Dermis blood vessel endothelial cell (primary cell): ENCODE measurements at places on chromosomes 6 and 20.

- no peak for DNase-seq
These were observed 23.5 kb upstream of the NUP153 start for GRCh38 chr6:17730078-17730704.

DNA sequence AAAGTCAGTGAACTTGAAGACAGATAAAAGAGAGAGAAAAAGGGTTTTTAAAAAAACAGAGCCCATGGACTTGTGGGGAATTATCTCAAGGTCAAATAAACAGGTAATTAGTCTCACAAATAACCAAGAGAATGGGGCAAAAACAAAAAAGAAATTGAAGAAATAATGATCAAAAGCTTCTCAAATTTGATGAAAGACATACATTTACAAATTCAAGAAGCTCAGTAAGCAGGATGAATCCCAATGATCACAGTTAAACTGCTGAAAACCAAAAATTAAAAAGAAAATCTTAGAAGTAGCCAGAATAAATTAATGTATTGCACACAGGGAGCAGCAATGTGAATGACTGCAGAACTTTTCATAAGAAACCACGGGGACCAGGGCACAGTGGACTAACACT is 112.5 kb upstream of the EMILIN3 start:
- DNase-seq = no peak

- DNase-seq = no peak
These were observed 16.6 kb downstream of the SMOC2 start for GRCh38 chr6:168457653-168457934.

- no peak for DNase-seq
These were observed 7.9 kb downstream of the AGPAT4 start for GRCh38 chr6:161265975-161266374.

GRCh38 chr6:110628330-110628729 is 151.9 kb upstream of the SLC22A16 start:
- DNase-seq = no peak

DNA sequence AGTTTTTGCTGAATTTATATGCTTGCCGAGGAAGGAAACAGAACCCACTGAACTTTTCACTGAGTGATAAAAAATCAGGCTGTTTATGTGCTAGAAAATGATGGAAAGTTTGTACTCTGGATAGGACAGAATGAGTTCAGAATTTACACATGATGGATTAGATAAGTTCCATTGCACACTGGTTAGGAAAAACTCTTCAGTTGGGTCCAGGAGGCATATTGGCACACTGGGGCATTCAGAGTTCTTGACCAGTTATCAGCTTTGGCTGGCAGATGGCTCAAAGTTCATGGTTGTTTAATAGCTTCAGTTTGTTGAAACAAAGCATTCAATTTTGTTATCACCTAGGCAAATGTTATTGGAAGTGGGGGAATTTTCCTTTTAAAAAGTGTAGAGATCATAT is 613.3 kb upstream of the SYNCRIP start:
- DNase-seq = no peak

GRCh38 chr20:38926934-38927616 is 858 bp downstream of the FAM83D start:
- no peak for DNase-seq

DNA sequence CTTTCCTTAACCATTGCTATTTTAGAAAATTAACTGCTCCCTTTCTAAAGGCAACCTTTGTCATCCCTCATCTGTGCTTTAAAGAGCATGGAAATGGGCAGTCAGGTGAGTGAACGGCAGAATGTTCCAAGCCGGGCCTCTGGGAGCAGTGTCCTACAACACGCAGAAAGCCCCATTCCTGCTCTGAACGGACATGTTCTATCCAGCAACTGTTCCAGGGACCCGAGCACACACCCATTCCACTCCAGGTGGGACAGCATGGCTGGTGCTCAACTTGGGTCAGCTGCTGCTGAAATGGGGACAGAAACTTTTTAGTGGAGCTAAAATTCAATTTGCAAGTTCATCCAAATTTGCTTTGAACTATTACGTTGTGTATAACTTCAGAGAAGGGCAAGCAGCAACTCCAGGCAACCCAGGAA is 26.7 kb downstream of the DIDO1 start:
- DNase-seq = no peak

- DNase-seq = peak; percentile 42
These were observed 35.9 kb upstream of the PIM1 start for GRCh38 chr6:37134036-37134395.

- DNase-seq = peak; percentile 54
These were observed 3.1 kb downstream of the JAG1 start for GRCh38 chr20:10670501-10671220.

DNA sequence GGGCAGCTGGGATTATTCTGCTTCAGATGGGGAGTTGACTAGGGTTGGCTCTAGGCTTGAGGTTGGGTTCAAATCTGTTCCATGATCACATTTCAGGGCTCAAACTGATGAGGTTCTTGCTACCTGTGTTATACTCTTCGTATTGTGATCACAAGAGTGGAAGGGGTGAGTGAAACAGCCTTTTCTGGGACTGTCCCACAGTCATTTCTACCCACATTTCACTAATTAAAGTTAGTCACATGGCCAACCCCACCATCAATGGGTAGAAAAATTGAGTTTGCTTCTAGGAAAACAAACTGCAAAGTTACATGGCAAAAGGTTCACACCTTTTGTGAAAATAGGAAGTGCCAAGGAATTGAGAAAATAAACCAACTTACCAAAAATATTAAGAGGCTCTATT is 33.5 kb upstream of the BMP2 start:
- no peak for DNase-seq

DNA sequence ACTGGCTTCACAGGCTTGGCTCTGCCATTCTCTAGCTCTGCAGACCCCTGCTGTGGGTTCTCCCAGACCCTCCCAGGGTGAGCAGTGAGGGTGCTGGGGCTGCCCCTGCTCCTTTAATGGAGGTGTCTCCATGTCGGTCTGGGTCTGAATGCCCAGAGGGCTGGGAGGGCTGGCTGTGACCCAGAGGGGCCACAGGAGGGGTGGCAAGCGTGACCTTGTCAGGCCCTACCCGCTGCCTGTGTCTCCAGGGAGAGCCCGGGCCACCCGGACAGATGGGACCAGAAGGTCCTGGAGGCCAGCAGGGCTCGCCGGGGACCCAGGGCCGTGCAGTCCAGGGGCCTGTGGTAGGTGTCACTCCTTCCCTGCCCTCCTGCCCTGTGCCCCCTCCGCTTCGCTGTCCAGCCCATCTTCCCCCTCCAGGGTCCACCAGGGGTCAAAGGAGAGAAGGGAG is 32.1 kb downstream of the COL20A1 start:
- DNase-seq = no peak

DNA sequence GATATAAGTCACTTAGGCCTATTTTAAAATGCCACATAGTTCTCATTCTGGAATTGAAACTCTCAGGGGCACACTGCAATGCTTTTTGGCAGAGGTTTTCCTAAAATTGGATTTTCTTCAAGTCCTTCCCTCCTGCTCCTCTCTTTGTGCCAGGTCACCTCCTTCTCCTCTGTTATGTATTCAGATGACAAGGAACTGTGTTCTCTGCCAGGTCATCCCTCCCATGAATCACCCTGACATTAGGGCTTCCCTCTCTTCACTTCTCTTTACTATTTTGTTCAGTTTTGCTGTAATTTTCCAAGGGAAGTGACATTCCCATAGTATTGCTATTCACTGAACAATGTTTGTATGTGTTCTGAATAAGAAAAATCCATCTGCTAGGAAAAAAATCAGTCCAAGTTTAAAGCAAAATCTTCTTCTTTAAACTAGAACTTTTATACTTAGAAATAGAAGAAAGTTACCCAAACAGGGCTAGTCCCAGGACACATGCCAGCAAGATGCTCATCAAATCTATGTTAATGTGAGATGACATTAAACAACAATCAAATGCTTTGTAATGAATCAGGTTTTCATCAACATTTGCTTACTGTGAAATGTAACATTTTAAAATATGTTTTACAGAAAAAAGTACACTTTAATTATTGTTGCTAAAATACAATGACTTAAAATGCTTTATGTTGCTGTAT is 461.1 kb downstream of the MMUT start:
- DNase-seq = no peak

DNA sequence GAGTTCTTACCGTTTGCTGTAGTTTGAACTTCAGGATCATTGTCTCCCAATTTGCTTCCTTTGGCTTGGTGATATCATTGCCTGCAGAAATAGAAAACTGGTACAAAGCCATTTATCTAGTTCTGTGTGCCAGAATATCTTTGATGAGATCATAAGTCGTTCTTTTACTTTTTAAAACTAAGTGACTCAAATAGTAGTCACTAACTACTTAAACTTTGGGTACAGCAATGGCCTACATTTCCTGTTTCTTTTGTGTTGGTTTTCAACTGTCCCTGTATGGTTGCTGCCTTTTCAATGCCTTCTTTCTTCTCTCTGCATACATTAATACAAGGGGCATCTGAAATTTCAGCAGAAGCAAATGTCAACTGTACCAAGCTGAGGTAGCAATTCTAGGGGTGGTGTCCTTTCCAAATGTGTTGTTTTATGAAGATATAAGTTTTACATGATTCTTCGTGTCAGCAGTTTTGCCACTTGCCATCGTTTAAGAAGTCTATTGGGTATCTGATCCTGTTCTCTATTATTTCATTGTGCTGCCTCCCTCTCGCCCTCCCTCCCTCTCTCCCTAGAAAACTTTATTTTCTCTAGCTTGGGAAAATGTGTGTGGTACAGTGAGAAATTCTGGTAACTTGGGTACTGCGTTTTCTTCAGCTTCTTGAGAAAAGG is 238.5 kb downstream of the FARS2 start:
- DNase-seq = peak; percentile 46

DNA sequence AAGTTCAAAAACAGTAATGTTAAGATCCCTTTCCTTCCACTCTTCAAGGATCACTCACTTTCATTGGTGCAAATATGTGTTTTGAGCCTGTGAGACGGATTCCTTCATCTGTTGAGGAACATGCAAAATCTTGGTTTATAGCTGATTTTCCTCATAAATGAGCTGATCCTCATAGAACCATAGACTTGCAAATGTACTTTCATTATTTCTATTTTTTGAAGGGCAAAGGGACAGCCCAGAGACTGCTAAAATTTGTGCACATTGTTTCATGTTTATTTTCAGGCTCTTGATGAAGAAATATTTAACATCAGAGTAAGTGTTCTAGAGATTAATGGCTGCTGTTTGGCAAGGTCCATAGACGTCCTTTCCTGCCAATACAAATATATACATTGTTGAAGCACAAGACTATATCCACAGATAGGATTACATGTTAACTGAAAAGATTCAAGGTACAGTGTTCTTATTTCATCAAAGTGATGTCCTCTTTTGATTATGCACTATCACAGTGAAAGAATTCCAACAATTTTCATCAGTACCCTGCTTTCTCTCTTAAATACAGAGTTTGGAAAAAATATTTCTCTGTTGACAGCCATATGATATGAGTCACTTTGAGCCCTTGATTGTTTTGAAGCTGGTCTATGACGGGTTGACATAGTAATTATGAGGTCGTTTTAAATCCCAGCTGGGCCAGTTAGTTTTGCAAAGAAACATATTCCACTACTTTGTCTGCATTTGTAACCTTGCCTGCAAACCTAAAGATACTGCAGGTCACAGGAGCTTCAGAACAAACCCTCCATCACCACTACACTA is 95.7 kb downstream of the FILIP1 start:
- DNase-seq = peak; percentile 78

GRCh38 chr6:75283907-75284631 is 523 bp downstream of the TMEM30A start:
- DNase-seq = peak; percentile 58

DNA sequence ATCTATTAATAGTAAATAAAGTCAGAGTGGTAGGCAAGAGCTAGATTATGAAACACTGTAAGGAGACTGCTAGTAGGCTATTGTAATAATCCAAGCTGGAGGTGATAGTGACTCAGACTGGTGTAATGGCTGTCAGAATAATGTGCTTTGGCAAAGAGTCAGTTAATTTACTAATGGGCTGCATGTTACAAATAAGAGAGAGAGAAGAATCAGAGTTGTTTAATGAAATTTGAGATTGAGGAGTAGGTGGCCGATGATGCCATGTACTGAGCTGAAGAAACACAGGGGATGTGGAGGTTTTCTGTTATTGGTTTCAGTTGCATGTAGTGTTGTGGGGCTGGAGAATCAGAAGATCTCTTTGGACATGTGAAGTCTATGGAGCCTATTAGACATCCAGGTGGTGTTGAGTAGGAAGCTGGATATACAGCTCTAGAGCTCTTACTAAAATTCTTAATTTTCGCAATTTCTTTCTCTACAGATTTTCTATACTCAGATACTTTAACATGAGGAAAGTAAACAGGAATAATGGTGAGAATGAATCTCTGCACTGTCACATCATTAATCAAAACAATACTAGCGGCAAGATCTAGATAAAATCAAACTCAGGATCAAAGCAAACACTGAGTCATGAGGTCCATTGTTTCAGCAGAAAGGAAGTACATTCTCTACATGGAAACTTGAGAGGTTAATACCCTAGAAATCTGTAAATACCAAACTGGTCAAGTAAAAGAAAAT is 167.7 kb downstream of the SIM1 start:
- peak; percentile 91 for DNase-seq

GRCh38 chr20:10603971-10604864 is 69.6 kb downstream of the JAG1 start:
- DNase-seq = peak; percentile 79

DNA sequence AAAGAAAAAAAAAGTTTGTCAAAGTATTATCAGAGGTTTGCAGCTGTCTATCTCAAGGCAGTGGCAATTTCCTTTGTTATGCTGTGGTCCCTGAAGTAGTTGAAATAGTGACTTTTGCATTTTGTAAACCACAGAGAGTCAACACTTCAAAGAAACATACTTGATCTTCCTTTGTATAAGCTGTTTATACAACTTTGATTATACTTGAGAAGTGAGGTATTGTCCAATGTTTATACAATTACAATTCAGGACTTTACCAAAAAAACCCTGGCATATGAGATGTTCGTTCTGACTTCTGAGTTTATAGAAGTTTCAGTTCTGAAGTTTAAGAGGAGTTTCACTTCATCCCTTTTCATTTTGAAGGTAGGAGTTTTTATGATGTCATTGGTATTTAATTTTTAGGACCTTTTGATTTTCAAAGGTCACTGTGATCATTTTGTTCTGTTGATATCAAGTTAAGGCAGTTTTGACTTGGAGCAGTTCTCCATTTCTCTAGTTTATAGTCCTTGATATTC is 4.0 kb downstream of the STK4 start:
- peak; percentile 32 for DNase-seq

DNA sequence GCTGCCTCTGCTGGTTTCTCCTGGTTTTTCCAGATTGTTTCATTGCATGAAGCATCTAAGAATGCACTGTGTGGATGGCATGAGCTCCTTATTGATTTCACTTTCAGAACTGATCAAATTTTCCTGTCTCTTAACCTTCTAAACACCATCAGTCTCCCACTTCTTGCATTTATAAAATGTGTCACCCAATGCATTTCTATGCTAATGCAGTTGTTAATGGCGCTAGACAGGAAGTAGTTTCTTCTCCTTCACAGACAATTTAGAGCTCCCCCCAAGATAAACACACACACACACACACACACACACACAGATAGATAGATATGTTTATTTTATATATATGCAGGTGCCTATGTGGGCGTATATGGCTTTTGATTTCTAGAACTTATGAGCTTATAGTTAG is 45.6 kb upstream of the FOXA2 start:
- no peak for DNase-seq

GRCh38 chr6:170083236-170084051 is 207.4 kb downstream of the DLL1 start:
- DNase-seq = no peak
